Stimulated activated CD8-positive, alpha-beta memory T cell treated with anti-CD3 and anti-CD28 coated beads, Interleukin-15, amount 100 ng/mL, for 1 hour (primary cell): ENCODE measurements at places on chromosomes 2 and 18.

DNA sequence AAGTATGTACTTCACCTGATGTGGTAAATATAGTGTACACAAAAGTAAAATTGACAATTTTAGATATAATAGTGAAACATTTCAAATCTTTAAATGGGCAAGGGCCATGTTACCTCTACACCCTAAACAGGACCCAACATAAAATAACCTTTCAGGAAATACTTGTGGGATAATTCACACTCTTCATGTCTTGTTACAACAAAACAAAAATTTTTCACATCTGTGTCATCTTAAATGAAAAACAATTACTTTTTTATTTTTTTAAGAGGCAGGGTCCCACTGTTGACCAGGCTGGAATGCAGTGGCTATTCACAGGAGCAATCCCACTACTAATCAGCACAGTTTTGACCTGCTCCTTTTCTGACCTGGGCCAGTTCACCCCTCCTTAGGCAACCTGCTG is 42.1 kb downstream of the SRBD1 start:
- DNase-seq, result no peak

DNA sequence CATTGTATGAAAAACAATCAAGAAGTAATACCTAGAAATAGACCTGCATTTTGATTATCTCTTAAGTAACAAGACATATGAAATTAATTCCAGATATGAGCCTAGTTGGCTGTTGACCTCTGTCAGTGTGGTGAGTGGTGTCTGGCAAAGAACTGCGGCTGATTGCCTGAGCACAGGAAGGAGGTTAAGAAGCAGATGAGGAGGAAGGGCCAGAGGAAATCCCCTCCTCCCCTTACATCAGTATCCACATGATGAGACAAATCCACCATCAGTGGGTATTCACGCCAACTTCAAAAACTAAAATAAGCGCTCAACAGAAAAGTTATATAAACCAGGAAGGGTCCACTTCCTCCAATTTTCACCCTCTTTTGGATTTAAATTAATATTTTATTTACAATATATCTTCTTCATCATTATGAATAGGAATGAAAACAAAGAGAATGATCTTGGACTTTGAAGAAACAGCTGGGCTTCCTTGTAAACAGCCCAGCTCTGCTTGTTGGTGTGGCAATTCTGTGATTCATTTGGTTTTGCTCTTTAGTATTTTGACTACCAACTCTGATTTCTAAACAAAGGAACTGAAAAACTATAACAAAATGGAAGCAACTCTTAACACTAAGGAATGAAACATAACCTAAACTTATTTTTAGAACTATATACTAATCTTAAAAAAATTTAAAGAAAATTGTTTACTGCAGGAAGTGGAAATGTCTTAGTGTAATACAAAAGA is 27.3 kb downstream of the RFTN2 start:
- DNase-seq, result no peak

DNA sequence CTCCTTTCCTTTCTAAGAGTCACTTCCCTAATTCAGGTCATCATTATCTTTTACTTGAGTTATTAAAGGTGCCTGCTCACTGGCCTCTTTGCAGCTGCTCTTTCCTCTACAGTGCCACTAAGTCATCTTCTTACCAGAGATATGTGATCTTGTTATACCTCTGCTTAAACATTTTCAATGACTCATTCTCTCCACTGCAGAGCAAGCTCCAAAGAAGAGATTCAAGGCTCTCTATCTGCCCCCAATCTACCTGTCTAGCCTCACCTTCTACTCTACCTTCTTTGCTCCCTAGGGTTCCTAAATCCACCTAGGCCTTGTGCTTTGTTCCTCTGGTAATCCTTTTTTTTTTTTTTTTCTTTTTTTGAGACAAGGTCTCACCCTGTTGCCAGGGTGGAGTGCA is 3.1 kb downstream of the ARHGEF33 start:
- DNase-seq, result no peak

DNA sequence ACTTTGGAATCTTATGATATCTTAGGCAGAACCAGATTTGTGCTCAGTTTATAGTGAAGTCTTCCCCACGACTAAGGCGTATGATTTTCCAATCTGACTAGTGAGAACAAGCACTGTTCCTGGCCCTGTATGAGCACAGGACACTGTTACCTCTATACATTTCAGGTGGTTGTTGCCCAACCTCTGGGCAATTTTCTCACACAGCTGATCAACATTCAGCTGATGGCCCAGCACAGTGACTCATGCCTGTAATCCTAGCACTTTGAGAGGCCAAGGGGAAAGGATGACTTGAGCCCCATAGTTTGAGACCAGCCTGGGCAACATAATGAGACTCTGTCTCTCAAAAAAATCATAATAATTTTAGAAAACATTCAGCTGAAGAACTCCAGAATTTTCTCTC is 119.5 kb downstream of the ASXL3 start:
- no peak for DNase-seq

DNA sequence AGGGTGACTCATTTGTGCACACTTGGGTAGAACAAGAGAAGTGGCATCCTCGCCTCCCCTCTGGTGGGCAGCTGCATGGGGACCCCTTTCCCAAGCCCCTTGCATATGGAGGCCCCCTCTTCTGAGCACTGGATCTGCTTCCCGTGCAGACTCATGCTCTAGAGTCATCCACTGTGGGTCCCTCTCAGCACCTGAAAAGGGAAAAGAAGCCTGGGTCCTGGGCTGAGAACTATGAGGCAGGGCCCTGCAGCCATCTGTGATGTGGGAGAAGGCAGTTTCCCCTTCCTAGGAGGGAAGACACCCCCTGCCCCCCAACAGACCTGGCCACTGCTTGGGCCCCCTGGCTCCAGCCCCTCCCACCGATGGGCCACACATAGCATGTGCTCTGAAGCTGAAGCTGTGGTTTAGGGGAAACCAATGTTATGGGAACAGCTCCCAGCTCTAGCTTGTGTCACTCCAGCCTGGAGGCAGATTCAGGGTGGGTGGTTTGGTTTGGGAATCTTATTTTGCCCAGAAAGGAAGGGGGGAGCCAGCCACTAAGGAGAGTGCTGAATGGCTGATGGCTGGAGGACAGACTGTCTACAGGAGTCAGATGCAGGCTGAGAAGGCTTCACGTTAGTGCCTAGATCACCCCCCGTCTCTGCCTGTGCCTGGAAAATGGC is 172.8 kb downstream of the GLI2 start:
- DNase-seq, result no peak
